Fibroblast of upper back skin (primary cell): ENCODE measurements at places on chromosomes 16 and 17.

GRCh38 chr16:12484426-12484825 lies 319.3 kb downstream of the CPPED1 start:
- no peak for DNase-seq

GRCh38 chr17:1181753-1182137 lies 2.0 kb upstream of the ABR start:
- DNase-seq, result peak; percentile 72

- DNase-seq, result no peak
Measured at GRCh38 chr16:70594569-70594968, 51.8 kb upstream of the IL34 start.

- peak; percentile 82 for DNase-seq
Measured at GRCh38 chr17:56096026-56096810, 57.1 kb upstream of the ANKFN1 start.

DNA sequence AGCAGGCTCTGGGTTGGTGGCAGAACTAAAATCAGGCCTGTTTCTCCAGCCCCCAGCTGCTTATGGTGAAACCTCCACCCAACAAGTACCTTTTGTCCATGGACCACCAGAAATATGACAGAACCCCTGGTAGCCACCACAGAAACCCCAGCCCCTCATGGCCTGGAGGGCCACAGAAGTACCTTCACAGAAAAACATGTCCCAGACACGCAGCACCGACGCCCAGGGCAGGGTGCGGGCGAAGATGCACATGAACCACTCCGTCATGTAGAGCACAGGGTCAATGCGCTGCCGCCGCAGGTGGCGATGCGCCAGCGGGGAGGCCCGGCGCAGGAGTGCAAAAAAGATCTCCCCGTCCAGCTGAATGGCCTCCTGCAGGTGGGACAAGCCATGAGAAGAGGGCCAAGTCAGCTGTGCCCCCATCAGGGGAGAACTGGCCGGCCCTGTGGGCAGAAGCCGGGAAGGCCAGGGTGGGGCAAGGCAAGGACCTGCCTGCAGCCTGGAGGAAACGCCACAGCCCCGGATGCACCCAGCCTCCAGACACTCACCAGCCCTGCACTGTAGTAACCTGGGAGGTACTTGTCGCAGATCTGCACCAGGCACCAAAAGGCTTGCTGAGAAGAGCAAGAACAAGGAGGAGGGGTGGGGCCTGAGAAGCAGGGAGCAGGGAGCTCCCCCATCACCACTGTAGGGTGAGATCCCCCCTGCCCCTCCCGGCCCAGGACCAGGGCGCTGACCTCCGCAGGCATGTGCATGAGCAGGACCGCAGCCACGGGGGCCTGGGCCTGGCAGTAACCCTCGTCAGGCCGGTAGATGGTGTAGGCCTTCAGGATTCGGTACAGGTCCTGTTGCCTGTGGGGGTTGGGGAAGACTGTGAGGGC lies 4.1 kb upstream of the CD2BP2 start:
- DNase-seq, result no peak

GRCh38 chr16:79316004-79316458 lies 284.5 kb downstream of the MAF start:
- DNase-seq, result no peak

DNA sequence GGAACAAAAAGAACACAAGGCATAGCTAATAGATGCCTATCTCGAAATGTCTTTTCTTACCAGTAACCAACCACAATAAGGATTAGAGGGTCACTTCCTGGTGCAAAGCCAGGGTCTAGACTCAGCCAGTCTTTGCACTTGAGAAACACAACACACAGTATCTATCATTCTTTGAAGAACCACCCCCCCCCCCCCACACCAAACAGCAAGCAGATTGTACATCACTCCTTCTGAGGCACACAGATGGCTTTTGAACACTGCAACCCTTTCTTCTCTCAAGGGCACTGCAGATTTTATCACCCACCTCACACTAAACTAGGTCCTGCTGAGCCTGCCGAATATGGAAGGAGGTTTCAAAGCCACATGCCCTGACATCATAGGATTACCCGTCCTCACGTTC lies 145.6 kb downstream of the AATF start:
- no peak for DNase-seq

DNA sequence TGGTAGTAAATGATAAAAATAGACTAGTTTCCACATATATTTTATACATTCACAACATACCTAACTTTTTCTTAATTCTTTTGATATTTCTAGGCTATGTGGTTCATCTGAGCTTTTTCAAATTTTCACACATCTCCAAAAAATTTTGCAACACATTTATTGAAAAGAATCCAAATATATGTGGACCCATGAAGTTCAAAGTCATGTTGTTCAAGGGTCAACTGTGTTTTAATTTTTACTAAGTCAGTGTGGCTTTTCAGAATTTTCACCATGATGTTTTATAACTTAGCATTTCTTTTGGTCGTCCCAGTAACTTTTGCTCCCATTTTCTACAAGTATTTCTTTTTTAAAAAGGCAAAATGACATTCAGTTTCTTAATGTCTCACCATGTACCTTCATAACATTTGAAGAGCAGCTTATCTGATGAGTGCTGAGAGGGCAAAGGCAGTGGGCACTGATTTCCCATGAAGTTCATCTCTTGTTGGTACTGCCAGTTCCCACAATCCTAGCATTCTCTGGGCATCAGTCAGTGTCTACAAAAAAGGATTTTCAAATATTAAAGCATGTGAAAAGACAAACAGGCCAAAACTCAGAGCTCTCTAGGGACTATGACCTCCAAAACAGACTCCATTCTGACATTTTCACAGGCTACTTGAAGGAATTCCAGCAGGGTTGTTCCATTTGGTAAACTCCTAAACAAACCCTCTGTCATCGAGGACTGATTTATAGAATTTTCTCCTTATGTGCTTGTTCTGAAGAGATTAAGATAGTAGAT lies 80.3 kb downstream of the MRTFB start:
- DNase-seq, result peak; percentile 40

GRCh38 chr17:73986641-73987177 lies 216.8 kb upstream of the RPL38 start:
- no peak for DNase-seq

DNA sequence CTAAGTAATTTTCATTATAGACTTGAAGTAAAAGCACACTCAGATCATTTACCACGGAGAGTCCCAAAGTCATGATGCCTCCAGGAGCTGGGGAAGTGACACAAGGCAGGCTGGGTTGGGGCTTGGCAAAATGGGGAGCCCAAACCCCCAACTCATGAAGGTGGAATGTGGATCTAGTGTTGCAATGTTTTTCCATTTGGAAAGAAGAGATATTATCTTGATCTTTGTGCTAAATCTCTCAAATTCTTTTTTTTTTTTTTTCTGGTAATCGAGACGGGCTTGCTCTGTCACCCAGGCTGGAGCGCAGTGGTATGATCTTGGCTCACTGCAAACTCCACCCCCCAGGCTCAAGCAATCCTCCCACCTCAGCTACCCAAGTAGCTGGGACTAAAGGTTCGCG lies 7.5 kb upstream of the KCNG4 start:
- no peak for DNase-seq

DNA sequence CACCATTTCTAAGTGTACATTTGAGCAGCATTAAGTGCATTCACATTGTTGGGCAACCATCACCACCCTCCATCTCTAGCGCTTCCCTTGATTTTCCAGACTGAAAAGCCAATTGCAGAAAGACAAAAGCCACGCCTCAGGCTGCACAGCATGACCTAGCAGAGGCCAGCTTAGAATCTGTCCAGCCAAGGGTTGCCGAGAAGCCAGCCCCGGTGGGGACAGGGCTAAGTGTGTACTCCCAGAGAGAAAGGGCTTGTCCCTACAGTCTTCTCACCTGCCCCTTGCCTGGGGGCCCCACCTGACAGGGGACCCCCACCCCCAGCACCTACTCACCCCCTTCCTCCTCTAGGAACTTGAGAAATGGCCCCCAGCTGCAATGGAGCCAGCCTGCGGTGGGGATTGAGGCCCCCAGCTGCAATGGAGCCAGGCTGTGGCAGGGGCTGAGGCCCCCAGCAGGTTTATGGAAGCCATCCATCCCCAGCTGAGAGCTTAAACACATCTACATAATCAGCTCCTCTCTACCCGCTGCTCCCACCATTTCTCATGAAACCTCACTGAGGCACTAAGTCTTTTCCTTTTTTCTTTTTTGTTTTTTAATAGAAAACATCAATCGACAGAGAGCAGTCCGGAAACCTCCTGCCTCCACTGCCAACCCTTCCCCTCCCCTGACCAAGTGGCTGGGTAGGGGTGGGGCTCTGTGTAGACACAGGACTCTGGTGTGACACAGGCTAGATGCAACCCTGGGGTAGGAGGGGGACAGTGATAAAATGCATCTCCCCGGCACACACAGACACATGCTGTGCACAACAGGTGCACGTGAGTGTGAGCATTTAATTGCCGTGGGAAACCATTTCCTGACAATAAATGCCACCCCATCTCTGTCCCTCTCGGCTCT lies 77.9 kb downstream of the CCT6B start:
- no peak for DNase-seq

- no peak for DNase-seq
Measured at GRCh38 chr16:59169168-59169567, 435.1 kb upstream of the GOT2 start.

DNA sequence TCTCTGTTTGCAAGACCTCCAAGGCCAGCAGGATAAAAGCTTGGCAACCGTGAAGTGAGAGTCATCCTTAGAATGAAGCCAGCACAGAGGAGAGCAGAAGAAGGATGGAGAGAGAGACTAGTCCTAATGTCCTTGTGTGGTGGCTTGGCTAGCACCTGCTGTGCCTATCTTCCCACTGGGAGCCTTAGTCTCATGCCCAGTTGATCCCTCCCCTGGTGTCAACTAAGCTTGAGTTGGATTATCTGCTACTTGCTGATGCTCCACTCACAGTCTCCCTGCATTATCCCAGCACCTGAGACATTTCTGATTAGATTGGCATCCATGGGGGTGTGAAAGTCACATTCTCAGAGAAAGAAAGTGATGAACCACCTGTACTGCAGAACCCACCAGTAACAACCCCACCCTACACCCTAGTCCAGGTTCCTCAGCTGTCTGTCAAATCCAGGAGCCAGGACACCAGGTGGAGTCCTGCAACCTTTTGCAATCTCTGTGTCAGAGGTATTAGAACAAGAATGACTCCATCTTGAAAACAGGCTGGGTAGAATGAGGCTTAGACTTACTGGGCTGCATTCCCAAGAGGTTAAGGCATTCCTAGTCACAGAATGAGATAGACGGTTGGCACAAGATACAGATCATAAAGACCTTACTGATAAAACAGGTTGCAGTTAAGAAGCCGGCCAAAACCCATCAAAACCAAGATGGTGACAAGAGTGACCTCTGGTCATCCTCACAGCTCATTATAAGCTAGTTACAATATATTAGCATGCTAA lies 460.2 kb upstream of the C16orf82 start:
- DNase-seq, result no peak

GRCh38 chr16:6335072-6335471 lies 997.6 kb upstream of the RBFOX1 start:
- DNase-seq, result no peak

GRCh38 chr16:75415169-75415905 lies 18.0 kb downstream of the CFDP1 start:
- DNase-seq, result no peak

DNA sequence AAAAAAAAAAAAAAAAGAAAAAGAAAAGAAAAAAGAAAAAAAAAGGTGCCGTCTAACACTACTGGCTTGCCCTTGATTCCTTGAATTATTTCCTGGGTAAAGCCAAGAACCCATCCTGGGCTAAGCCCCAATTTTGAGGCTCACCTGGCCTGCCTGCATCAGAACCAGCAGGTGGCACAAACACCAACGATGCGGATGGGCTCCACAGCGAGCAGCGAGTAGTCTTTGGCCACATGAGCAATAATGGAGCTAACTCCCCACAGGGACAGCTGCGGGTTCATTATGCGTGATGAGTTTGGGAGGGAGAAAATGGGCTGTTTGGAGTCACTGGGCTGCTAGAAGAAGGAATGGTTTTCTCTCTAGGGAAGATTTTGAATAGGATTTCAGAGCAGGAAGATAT lies 91.1 kb downstream of the ASIC2 start:
- no peak for DNase-seq

DNA sequence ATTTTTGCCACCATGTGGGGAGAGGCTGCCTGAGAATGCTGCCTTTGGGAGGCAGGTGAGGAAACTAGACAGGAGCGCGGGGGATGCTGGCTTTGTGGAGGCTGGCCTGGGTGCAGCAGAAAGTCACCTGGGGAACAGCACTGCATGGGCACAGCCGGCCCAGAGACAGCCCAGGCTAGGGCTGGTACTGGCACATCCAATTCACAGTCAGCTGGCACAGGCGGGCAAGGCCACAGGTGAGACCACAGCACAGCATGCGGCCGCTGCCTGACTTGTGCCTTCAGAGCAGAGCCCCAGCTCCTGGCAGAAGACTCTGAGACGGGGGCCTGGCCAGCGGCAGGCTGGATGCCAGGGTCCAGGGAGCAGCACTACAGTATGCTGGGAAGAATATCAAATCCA lies 16.6 kb upstream of the PITPNM3 start:
- no peak for DNase-seq

- DNase-seq, result peak; percentile 62
Measured at GRCh38 chr17:50495918-50496317, 12.3 kb upstream of the MYCBPAP start.

DNA sequence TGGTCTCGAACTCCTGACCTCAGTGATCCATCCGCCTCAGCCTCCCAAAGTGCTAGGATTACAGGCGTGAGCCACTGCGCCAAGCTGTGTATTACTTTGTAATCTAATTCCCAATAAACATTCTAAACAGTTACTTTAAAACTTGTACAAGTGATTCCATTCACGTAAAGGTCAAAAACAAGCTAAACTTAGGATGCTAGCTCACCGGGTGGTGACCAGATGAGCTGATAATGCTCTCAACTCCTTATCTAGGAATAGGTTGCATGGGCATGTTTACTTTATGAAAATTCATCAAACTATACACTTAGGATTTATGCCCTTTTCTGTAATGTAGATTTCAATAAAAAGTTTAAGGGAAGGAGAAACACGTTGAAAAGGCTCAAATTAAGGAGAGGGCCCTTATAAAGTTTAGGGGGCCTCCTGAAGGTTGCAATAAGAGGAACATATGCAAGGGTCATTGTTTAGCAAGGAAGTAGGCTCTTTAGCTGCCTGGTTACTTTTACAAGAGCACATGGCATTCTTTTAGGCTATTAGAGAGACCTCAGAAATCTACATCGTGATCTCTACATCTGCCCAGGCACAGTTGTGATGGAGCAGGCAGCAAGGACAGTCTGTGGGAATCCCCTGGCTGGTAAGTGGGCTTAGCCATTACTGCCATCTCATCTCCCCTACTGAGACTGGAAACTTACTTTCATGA lies 13.3 kb downstream of the CDR2 start:
- DNase-seq, result no peak

DNA sequence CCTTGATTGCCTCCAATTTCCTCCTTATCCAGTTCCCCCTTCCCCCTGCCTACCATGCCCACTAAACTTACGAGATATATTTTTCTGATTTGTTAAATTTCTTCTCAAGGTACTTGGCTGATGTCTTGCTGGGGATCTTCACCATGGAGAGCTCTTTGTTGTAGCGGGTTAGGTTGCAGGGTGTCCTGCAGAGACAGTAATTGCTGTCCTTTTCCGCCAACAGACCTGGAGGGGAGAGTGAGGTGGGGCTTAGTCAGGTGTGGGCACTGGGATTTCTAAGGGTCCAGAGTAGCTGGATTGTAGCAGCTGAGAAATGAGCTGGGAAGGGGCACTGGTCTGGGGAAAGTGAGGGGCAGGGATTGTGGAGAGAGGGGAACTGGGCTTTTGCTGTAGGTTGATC lies 32.1 kb downstream of the SPACA3 start:
- no peak for DNase-seq
